Heart right ventricle (tissue), 16 donors: ENCODE measurements at places on chromosomes 5 and 9. TPM values are rescaled to one million over a fixed set of nuclear protein-coding genes. Genes with fewer than 3 reads are reported as not detected.
A peak's percentile ranks its signal among the peaks of the same experiment; 100 is the strongest.

GCNT4 gene
- total RNA-seq: 0.33 TPM

TESK1 gene
- total RNA-seq: 19.5 TPM

GRCh38 chr5:119366540-119366881, 10.7 kb downstream of the TNFAIP8 start:
- DNase-seq: no peak

IRX4 gene
- 9.8 TPM for total RNA-seq

DNA sequence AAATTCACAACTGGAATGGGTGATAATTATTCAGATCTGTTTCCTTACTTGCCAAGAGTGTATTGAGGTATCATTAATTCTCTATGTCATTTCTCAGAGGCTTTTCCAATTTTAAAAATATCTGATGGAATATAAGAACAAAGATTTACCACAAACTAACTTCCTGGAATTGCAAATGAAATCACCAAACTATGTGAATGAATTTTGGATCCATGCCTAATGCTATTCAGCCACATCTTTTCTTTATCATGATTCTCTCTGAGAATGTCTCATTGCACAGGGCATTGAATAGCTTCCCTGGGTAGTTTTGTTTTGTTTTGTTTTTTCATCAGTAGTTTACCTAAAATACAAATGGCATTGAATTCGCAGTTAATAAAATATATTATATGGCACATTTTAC, 146.9 kb upstream of the FBN2 start:
- DNase-seq: no peak

ATG12 gene
- total RNA-seq: 21.5 TPM

RHOBTB3 gene
- total RNA-seq: 99.4 TPM

FOXD4L6 gene
- not detected for total RNA-seq

GRCh38 chr5:142816531-142817430, 46.6 kb downstream of the ARHGAP26 start:
- DNase-seq: peak; percentile 56

GRCh38 chr5:104628911-104629310, 1066.3 kb upstream of the NUDT12 start:
- DNase-seq: no peak

OR2Y1 gene
- not detected for total RNA-seq

DNA sequence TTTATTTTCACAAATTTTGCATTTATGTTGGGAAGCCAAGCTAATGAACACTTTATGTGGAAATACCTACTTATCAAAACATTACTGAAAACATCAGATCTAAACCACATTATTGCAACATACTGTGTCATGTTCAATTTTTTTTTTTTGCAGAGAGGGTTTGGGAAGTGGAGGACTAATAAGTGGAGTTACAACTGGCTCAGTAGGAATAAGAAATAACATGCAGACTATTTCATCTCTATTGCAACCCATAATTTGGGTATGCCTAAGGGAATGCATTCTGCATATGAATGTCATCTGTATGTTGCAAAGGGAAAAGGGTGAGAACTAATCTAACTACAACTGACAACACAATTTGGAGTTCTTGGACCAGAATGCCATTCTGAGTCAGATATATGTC, 41.8 kb downstream of the APC start:
- DNase-seq: no peak

DNA sequence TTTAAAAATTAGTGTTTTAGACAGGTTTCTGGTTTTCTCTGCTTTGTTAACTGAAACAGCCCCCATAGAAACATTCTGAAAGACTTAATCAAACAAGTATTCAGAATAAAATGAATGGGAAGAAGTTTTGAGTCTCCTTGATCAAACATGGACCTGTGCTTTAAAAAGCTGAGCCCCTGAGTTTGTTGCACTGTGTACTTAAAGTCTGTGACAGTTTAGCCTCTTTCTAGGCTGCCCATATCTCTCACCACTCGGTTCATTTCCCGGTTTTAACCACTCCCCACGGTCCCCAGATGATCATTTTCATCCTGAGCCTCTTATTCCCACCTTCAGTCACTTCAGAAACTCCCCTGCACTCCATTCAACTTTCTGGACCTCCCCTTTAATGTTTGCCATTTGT, 215.9 kb upstream of the DMRT1 start:
- no peak for DNase-seq

DNA sequence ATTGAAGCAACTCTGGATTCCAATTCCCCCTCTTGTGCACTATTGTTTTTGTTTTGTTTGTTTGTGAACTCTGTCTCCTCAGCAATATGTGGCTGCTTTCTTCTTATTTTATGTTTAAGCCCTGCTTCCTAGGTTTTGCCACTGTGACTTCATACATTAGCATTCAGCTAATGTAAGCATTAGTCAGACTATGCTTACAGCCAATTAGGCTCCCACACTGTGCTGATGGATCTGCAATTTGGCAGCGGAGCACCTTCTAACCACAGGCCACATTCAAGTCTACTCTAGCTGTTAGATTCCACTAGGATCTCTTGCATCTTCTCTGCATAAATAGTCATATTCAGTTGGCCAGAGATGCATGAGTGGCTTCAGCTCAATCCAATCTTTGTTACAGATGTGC, 9.6 kb upstream of the BICD2 start:
- DNase-seq: no peak

GRCh38 chr5:136314302-136314701, 51.0 kb downstream of the TRPC7 start:
- no peak for DNase-seq

DNA sequence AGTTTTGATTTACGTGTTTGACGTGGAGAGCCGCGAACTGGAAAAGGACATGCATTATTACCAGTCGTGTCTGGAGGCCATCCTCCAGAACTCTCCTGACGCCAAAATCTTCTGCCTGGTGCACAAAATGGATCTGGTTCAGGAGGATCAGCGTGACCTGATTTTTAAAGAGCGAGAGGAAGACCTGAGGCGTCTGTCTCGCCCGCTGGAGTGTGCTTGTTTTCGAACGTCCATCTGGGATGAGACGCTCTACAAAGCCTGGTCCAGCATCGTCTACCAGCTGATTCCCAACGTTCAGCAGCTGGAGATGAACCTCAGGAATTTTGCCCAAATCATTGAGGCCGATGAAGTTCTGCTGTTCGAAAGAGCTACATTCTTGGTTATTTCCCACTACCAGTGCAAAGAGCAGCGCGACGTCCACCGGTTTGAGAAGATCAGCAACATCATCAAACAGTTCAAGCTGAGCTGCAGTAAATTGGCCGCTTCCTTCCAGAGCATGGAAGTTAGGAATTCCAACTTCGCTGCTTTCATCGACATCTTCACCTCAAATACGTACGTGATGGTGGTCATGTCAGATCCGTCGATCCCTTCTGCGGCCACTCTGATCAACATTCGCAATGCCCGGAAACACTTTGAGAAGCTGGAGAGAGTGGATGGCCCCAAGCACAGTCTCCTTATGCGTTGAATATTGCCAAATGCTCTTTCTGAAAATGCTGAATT, 850 bp downstream of the RRAGA start:
- DNase-seq: no peak
